Left kidney (tissue), 8 donors: ENCODE measurements at places on chromosomes 3 and 15. TPM values are rescaled to one million over a fixed set of nuclear protein-coding genes. Genes with fewer than 3 reads are reported as not detected.

DNA sequence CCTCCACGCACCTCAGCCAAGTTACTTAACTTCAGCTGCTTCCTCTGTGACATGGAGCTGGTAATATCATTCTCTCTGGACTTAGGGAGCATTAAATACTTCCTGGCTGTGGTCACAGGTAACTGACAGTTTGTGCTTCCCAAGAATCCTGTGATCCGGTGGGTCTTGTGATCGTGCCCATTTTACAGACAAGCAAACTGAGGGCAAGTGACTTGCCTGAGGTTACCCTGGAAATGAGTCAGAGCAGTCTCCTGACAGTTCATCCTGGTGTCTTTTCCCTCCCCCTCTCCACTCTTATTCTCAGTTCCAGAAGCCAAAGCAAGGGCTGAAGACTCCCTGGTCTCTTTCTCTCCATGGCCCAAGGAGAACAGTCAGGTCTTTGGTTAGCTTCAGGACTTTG lies 35.9 kb downstream of the ACAN start:
- DNase-seq: no peak

DNA sequence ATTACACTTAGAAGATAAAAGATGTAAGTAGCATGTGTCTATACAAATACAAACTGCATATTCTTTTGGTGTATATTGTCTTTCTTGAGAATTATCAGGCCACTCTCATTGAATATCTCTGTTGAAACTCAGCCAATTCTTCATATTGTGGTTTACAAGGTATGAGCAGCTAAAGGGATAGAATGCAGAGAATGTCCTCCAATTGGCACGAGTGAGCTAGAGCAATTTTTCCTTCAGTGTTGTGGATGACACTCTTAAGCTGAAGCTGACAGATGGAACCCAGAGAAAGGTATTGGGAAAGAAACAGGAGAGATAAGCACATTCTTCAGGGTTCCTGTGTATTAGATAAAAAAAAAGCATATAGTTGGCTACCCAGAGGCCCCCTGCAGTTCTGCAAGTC lies 453.1 kb downstream of the EPHA3 start:
- DNase-seq: no peak

DNA sequence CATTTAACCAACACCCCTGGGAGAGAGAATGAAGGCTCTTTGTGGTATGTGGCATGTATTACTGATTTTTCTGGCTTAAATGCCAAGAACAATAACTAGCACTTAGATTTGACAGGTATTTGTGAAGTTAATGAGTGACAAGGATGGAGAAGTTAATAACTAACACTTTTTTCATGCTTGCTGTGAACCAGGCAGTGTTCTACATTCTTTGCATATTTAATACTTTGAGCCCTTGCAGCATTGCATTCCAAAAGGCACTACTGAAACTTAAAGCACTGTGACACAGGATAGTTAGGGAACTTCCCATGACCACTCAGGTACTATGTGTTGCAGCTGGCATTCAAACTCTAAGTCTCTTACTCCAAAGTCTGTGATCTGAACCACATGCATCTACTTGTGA lies 650.6 kb downstream of the ZPLD1 start:
- peak; percentile 63 for DNase-seq

The ACKR2 gene
- polyA plus RNA-seq: 2.7 TPM

The ZNF662 gene
- polyA plus RNA-seq: 51.6 TPM

The WNT5A gene
- 42.5 TPM for polyA plus RNA-seq

- no peak for DNase-seq
These were observed 545.5 kb downstream of the NAALADL2 start for GRCh38 chr3:175404621-175405020.

DNA sequence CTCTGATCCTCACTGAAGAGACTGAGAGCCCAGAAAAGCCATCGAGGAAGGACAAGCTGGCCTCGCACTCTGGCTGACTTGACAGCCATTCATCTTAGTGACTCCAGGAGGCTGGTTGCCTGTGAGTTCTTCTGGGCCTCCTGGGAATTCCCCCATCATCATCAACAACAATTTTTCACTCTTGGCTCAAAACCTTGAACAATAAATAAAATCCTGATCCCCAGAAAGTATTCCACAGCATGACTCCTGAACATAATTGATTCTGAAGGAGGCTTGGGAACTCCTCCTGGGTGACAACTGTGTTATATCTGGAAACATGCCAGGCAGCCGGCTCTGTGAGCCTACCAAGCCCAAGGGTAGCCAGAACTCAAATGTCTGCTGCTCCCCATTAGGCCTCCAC lies 188.6 kb downstream of the SHQ1 start:
- DNase-seq: no peak

DNA sequence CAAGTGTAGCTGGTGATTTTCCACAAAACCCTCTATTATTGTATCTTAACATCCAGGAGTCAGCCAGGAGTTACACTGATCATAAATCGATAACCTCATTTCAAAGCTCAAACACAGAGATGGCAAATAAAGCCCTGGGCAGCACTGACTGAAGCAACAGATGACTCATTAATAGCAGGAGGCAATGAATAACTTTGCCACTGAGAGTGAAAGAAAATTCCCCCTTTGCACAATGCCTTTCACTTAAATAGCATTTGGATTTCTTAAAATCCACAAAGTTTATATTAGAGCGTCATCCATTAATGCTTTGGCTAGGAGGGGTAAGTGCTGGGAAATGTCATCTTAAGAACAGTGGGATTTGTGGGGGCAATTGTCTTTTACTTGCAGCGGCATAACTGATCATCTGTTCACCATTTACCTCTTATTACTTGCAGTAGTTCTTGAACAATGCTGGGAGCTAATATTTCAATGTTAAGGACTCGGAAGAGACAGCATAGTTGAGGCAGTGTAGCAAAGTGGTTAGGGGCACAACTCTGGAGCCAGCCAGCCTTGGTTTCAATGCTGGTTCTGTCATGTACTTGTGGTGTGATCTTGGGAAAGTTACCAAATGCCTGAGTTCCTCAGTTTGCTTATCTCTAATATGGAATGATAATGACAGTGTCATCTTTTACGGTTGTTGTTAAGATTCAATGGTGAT lies 630.4 kb upstream of the TBL1XR1 start:
- DNase-seq: no peak

GRCh38 chr3:60094392-60094947 lies 1044.6 kb upstream of the CFAP20DC start:
- no peak for DNase-seq

DNA sequence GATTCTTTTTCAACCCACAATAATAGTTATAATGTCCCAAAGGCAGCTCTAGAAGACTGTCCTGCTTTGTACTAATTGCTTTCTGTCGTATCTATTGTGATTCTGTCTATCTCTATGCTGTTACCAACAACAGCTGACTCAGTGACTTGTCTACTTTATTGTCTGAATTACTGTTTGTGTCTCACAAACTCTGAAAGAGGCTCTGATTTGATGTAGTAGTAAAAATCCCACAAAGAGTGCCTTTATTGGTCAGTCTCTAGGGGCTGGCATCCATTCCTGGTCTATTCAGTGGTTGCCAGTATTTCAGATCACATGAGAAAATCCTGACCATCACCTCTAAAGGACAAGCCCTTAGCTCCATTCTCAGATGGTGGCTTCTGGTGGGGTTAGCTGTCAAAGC lies 254.2 kb downstream of the NSUN3 start:
- DNase-seq: no peak

- no peak for DNase-seq
These were observed 18.4 kb downstream of the CA12 start for GRCh38 chr15:63363292-63363691.

DNA sequence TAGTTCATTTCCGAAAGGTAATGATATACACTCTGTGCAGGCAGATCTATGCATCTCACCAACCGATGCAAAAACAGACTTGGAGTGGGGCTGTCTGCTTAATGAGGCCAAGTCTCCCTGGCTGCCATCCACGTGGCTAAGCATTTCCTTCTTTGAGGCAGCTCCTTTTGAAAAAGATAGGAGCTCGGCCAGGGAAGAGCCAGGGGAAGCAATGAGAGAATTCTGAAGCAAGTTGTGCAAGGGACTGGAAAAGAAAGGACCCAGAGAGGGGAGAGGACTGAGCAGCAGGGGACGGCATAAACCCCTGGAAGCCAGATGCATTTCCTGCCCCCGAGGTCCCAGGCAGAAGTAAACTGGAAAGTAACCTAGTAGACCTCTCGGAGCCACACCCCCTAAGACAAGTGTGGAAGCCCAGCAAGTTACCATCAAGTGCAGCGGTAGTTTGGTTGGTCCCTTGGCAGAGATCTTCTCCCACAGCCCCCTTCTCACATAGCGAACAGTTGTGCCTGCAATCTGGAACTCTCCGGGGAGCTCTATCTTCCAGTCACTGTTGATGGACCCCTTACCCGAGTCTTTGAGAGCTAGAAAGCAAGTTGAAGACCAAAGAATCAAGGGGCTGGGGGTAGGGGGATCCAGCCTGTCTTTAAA lies 288.2 kb downstream of the ADAMTS17 start:
- DNase-seq: no peak

GRCh38 chr3:144148356-144148755 lies 176.7 kb downstream of the DIPK2A start:
- no peak for DNase-seq

- no peak for DNase-seq
These were observed 30.8 kb downstream of the LIPC start for GRCh38 chr15:58462547-58462946.

DNA sequence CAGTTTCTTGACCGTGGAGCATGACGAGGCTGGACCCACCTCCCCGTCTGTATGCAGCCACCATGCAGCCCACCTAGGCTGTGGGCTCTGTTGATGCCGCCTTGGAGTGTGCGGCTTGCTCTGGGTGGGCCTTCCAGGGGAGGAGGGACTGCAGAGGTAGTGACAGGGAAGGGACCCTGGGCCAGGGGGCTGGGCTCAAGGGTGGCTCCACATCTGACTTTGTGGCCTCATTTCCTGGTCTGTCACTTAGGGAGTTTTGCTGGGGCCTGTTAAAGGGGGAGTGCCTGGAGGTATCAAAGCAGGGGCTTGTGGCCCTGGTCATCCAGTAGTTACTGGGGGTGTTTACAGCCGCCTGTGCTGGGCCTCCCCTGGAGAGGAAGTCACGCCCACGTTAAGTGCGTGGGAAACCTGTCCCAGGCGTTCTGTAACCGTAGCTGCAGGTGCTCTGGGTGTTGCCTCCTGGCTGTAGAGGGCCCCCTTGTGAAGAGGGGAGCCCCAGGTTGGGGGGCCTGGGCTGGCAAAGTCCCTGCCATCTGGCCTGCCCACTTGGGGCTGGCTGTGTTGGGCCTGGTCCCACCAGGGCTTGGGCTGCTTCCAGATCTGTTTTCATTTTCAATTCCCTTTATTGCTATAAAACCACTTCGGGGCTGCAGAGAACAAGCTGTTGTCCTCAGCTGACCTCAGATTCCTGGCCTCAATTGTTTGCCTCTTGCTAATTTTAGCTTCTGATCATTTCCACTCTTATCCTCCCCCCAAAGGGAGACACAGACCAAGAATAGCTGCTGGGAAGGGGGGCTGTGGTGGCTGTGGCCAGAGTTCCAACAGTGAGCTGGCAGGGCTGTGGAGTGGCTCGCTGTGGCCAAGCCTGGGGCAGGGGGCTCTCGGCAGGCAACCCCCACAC lies 26.5 kb downstream of the KLF13 start:
- DNase-seq: peak; percentile 69

- no peak for DNase-seq
These were observed 7.6 kb downstream of the HSPBAP1 start for GRCh38 chr3:122786066-122786465.

DNA sequence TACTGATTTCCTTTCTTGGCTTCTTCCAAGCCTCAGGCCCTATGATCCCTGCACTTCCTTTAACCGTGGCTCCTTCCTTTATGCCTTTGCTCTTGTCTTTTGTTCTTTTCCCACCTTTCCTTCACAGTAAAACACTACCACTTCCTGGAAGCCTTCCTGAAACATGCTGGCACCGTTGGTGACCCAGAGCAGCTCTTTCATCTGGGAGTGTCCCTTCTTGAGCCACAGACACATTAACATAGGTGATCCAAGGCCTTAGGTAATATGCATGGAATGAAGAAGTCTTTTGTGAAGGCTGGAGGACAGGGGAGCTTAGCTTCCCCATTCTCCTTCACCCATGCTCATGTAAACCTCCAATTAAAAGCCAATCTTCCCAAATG lies 39.4 kb downstream of the AMOTL2 start:
- no peak for DNase-seq

DNA sequence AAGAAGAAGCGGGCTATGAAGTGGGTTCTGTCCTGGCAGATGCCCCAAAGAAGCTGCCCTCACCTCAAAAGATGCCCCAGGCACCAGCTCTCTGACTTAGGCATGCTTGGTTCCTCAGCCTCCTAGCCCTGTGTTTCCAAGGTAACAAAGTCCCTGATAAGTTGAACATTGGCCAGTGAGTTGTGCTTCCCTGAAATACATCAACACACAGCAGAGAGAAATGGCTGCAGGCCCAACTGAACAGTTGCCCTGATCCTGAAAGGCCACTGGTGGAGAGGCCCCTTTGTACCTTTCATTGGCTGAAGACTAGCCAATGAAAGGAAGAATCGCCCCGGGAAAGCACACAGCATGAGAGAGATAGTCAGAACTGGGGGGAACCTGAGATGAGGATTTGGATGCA lies 169.9 kb upstream of the CTNNB1 start:
- DNase-seq: no peak

- DNase-seq: no peak
These were observed 49.4 kb upstream of the HES1 start for GRCh38 chr3:194086388-194087075.

GRCh38 chr3:190003681-190004123 lies 117.0 kb downstream of the P3H2 start:
- no peak for DNase-seq

The DCBLD2 gene
- 72.8 TPM for polyA plus RNA-seq

- no peak for DNase-seq
These were observed 515.6 kb downstream of the ZIC1 start for GRCh38 chr3:147924755-147925154.

DNA sequence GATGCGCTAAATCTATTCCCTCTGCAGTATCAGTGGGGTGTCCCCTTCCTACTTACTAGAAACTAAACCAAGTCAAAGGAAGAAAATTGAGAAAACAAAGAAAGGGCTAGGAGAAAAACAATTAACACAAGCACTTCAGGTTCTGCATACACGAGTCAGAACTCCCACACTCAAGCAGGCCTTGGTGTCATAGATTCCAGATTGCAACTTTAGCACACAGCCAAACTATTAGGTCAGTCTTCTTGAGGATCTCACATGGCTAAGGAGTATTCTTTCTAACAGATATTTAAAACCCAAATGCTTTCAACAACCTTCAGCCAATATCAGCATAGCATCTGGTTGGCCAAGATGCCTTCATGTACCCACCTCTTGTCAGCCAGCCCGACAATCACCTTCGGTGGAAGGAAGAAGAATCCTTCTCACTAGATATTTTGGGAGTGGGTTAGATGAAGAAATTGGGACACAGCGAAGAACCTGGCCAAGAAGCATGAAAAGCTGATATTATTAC lies 340.0 kb downstream of the VPS13C start:
- DNase-seq: no peak

DNA sequence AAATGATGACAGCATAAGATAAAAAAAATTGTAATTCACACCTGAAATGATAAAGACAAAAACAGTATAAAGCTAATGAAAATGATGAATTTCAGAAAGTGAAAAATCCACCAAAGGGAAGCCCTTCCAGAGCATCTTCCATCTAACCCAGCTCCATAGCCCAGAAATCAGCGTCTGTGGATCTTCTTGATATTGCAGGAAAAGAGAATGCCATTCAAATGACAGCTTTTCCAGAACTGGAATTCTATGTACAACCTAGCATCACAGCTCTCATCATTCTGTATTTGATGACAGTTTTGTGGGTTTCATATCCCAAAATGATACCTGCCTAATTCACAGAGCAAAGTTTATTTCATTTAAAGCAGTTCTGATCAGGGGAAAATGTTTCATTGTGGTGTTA lies 267.3 kb downstream of the FHIT start:
- DNase-seq: no peak
